A549 treated with AZD2906 at 1 μM for 4 hours (cell line): ENCODE measurements at places on chromosomes 12 and 14. TPM values are rescaled to one million over a fixed set of nuclear protein-coding genes. Genes with fewer than 3 reads are reported as not detected.

The LMNTD1 gene
- total RNA-seq: not detected in 5 replicates

The SLC7A7 gene
- total RNA-seq: 18.9 to 31.0 TPM (median 23.9 TPM) in 5 replicates

The CPNE6 gene
- 0.05 to 0.12 TPM (median 0.06 TPM) in 4 of 5 replicates, not detected in the other for total RNA-seq

The GUCY2C gene
- total RNA-seq: 0.02 to 0.03 TPM in 2 of 5 replicates, not detected in the others

The MGAT4C gene
- 0.02 to 0.06 TPM (median 0.05 TPM) in 3 of 5 replicates, not detected in the others for total RNA-seq
